ENCODE measurements at places on chromosomes 4 and X. TPM values are rescaled to one million over a fixed set of nuclear protein-coding genes. Genes with fewer than 3 reads are reported as not detected.

PLP1 gene
- not detected for polyA plus RNA-seq

RTL5 gene
- 0.16 TPM for polyA plus RNA-seq

ASB5 gene
- not detected for polyA plus RNA-seq

IL13RA2 gene
- polyA plus RNA-seq: not detected

EXOC1L gene
- polyA plus RNA-seq: 0.59 TPM

RWDD4 gene
- polyA plus RNA-seq: 21.5 TPM

SPINK2 gene
- 68.9 TPM for polyA plus RNA-seq

TDO2 gene
- polyA plus RNA-seq: not detected

TLL1 gene
- polyA plus RNA-seq: not detected

GAGE1 gene
- polyA plus RNA-seq: not detected

DCAF8L2 gene
- polyA plus RNA-seq: not detected

TIMM8A gene
- 10.5 TPM for polyA plus RNA-seq

UGT2B15 gene
- polyA plus RNA-seq: not detected

COL4A6 gene
- polyA plus RNA-seq: not detected

OTC gene
- not detected for polyA plus RNA-seq

KCNIP4 gene
- 0.10 TPM for polyA plus RNA-seq

NSUN7 gene
- polyA plus RNA-seq: not detected

SNCA gene
- 4.6 TPM for polyA plus RNA-seq

PABPC4L gene
- polyA plus RNA-seq: not detected

ASB9 gene
- not detected for polyA plus RNA-seq

EREG gene
- polyA plus RNA-seq: not detected

PSAPL1 gene
- polyA plus RNA-seq: not detected

P2RY10 gene
- polyA plus RNA-seq: 5.4 TPM

AKAP4 gene
- polyA plus RNA-seq: not detected

CCDC149 gene
- polyA plus RNA-seq: 0.20 TPM

CORIN gene
- polyA plus RNA-seq: not detected
